ENCODE measurements at places on chromosomes 6 and 20.

DNA sequence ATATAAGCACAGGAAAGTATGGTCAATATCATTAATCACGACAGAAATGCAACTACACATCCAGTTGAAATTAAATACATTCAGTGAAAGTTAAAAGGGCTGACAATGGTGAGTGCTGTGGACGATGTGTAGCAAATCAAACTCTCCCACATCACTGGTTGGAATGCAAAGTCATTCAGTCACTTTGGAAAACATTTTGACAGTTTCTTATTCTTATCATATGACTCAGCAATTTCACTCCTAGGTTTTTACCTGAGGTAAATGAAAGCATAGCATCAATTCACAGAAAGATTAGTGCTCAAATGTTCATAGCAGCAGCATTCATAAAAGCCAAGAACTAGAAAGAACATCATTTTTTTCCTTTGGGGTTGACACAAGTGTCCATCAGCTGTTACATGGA is 28.6 kb upstream of the SAMD5 start:
- DNase-seq = no peak

DNA sequence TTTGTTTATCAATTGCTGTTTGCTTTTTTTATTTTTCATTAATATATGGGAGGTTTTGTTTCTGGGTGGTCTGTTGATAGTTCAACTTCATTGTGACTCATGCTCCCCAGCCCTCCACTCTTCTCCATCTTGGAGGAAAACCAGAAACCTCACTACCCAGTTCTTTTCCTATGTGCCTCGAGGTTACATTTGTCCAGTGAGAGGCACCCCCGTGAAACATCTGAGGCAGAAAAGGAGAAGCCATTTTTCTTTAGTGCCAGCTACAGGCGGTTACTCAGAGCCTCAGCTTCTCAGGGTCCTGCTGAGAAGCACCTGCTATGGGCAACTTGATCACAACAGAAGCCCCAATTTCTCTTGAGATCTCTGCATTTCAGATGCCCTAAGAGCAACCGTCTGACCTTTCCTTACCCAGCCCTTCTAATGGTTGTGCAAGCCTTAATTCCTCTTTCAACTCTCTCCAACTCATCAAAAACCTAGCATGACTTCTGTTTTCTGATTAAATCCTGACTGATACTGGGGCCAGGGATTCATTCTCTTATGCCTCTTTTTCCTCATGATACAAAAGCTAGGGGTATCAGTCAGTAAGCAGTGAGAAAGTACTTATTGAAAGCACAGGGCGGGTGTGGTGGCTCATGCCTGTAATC is 144.6 kb downstream of the ELOVL4 start:
- DNase-seq = no peak

- no peak for DNase-seq
These were observed 45.7 kb downstream of the PPARD start for GRCh38 chr6:35388030-35388429.

GRCh38 chr20:33522256-33522820 is 32.4 kb downstream of the CBFA2T2 start:
- no peak for DNase-seq

GRCh38 chr6:106702451-106703110 is 73.2 kb downstream of the QRSL1 start:
- DNase-seq = peak; percentile 12

DNA sequence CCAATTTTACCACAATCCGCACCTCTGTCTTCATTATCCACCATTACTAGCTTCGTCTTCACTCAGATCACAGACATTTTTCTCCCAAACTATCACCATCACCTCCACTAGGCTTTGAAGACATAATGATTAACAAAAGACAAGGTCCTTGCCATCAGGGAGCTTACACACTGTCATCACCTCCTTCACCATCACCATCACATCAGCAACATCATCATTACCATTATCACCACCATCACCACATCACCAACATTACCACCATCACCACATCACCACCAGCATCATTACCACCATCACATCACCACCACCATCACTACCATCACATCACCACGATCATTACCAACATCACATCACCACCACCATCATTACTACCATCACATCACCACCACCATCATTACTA is 4.4 kb upstream of the SLC22A7 start:
- no peak for DNase-seq

GRCh38 chr6:158769771-158770432 is 49.3 kb downstream of the EZR start:
- DNase-seq = peak; percentile 92

DNA sequence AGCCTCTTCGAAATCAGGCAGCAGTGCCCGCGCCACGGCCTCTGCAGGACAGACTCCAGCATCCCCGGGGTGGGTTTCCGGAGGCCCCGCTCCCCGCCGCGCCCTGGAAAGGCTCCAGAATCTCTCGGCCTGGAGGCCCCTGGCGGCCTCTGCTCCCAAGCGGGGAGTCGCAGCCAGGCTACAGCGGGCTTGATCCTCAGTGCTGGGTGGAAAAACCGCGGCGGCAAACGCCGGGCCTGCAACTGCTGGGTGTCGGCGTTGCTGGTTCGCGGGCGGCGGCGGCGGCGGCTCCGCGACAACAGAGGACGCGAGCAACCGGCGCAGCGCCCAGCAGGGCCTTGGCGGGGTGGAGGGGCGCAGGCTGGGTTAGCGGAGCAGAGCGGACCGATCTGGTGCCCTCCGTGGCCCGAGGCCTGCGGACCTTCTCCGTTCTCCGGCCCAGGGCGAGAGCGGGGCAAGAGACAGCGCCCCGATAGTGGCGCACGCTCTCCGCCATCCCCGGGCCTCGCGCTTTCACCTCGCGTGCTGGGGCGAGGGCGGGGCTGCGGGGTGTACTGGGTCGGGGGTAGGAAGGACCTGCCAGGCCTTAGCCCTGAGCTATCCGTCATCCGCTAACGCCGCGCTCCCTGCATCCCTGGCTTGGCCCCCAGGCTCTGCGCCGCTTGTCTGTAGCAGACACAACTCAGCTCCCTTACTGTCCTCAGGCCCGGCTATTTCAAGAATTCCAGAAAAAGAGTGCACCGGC is 3.4 kb upstream of the ZNF292 start:
- DNase-seq = peak; percentile 80

DNA sequence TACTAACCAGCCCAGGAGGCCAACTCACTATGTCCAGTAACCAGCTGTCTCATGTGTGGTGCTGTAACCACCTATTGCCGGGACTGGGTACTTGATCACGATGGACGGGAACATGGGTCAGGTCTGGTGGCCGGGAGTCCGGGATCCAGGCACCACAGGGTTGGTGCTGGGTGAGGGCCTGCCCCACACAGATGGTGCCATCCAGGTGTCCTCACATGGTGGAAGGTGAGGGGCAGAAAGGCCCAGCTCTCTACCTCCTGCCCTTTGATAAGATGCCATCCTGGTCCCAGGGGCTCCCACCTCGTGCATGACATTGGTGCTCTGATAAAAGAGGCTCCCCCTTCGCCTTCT is 116.3 kb downstream of the TAF4 start:
- no peak for DNase-seq
